ENCODE measurements at places on chromosomes 3 and 15. TPM values are rescaled to one million over a fixed set of nuclear protein-coding genes. Genes with fewer than 3 reads are reported as not detected.

The TGM5 gene
- not detected for total RNA-seq

DNA sequence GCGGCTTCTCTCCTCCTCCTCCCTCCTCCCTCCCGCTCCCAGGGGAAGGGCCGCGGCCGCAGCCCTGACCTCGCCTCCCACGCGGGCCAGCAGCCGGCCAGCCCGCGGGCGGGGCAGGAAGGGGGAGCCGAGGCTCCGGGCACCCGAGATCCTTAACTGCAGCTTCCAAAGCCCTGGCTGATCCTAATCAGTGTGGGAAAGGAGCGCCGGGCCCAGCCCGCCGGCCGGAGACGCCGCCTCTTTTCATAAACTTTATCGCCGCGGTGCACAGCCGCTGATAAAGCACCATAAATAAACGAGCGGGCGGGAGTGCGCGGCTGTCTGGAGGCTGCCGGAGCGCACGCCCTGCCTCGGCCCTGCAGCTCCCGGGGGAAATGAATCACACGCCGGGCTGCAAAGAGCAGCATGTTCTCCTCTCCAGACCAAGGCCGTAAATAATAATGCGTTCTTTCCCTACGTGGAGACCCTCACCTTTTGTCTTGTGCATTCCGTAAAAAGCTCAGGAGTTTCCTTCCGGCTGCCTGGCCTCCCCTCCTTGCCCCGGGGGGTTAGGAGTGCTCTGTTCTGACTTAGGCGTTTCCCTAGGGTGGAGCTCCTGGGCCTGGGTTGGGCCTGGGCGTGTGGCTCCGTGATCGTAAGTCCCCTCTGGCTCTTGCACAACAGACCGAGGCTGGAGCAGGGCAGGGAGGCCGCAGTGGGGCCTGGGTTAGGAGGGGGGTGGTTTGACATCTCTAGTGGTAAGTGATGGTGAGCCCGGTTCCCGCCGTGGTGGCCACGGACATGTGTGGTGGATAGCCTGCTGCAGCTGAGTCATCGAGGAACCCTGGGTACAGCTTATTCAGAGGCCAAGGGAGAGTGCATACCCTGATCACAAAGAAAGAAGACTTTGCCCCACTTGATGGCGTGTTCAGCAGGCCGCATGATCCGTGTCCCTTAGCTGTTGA lies 132.6 kb upstream of the HES1 start:
- DNase-seq: no peak
- H3K4me3 ChIP-seq: peak overlapping the region; percentile 37
- no peaks in the 10 kb centered on the region for H3K36me3 ChIP-seq
- peaks cover 24% of the 10 kb centered on the region for H3K4me1 ChIP-seq
- peaks cover 36% of the 10 kb centered on the region for H3K27me3 ChIP-seq

The SEC62 gene
- total RNA-seq: 75.4 TPM

GRCh38 chr15:68371160-68371559 lies 60.8 kb downstream of the ITGA11 start:
- no peak overlapping the region for H3K27ac ChIP-seq
- H3K4me3 ChIP-seq: no peak overlapping the region
- no peak for DNase-seq
- H3K36me3 ChIP-seq: no peaks in the 10 kb centered on the region
- no peaks in the 10 kb centered on the region for H3K4me1 ChIP-seq
- H3K27me3 ChIP-seq: peaks cover 11% of the 10 kb centered on the region

GRCh38 chr3:34207806-34208205 lies 409.4 kb downstream of the PDCD6IP start:
- H3K27me3 ChIP-seq: no peaks in the 10 kb centered on the region
- H3K4me3 ChIP-seq: no peak overlapping the region
- H3K27ac ChIP-seq: no peak overlapping the region

- no peak for DNase-seq
- H3K4me1 ChIP-seq: no peaks in the 10 kb centered on the region
- peaks cover 5% of the 10 kb centered on the region for H3K27me3 ChIP-seq
- H3K4me3 ChIP-seq: no peak overlapping the region
These were observed 115.2 kb upstream of the KCNMB2 start for GRCh38 chr3:178421069-178421468.

DNA sequence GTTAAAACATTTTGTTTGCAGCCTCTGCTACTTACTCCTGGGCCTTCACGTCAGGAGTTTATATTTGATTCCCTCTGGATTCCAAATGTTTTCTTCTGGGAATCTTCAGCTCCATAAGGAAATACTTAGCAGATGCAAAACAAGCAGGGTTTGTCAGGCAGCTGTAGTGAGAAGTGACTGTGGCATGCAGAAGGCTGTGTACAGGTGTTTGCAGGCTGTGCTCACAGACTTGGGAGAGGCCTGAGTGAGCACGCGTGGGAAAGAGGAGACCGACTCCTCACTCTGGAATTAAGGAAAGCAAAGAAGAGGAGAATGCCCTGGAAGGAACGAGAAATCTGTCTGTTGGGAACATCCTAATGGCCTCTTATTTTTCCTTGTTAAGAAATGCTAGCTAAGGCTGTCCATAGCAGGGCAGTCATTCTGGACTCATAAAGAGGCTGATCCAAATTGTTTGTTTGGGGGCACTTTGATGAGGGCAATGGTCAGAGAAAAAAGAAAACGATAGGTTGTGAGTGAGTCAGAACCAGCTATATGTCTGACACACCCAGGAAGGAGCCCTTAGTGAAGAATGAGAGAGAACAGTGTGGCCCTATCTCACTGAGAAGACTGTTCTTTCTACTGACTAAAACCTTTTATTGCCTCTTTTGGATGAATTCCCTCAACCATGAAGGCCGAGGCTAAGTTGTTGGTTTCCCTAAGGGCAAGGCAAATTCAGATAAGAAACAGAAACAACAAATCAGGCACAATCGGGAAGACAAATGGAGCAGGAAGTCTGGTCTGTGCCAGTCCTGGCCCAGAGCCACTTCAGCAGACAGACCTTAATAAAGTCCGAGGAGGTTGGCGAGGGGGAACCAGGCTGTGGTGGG lies 82.6 kb downstream of the TGFBR2 start:
- H3K4me3 ChIP-seq: peak overlapping the region; percentile 69
- H3K27me3 ChIP-seq: no peaks in the 10 kb centered on the region
- peaks cover 76% of the 10 kb centered on the region for H3K36me3 ChIP-seq
- H3K4me1 ChIP-seq: peaks cover 93% of the 10 kb centered on the region

DNA sequence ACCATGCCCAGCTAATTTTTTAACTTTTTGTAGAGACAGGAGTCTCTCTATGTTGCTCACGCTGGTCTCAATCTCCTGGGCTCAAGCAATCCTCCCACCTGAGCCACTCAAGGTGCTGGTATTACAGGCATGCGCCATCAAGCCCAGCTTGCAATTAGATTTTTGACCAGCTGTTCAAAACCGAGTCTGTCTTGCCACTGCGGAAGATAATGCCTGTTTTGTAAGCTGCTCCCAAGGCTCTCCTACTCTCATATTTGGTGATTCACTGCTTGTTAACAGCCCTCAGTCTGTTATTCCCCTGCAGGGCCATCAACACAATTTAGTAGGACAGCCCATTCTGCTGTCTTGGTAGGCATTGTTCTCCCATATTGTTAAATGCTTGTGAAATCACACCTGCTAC lies 17.8 kb upstream of the MCCC1 start:
- DNase-seq: no peak
- H3K4me1 ChIP-seq: no peaks in the 10 kb centered on the region
- H3K27ac ChIP-seq: no peak overlapping the region
- no peaks in the 10 kb centered on the region for H3K36me3 ChIP-seq
- peaks cover 19% of the 10 kb centered on the region for H3K27me3 ChIP-seq
- H3K4me3 ChIP-seq: peak overlapping the region; percentile 77

The VIPR1 gene
- 0.69 TPM for total RNA-seq

The FAM3D gene
- not detected for total RNA-seq

GRCh38 chr15:62853841-62854225 lies 188.7 kb upstream of the TPM1 start:
- H3K36me3 ChIP-seq: no peaks in the 10 kb centered on the region
- peaks cover 3% of the 10 kb centered on the region for H3K27me3 ChIP-seq

DNA sequence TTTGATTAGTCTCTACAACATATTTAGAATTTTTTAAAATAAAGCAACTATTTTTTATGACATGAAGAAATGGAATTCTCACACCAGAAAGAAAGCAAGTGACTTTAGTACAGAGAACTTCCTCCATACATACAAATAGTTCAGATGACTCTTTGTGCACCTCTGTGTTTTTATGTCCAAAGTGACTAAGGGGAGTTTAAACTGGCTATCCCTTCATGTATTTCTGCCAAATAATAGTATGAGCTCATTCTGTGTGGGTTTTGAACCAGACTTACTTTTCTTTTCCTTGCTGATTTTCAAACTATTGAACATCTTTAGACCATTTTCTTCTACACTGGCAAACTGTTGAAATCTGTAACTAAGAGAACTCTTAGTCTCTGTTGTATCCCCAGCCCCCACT lies 196.3 kb downstream of the EPHA3 start:
- H3K4me3 ChIP-seq: no peak overlapping the region
- H3K27ac ChIP-seq: no peak overlapping the region
- H3K36me3 ChIP-seq: no peaks in the 10 kb centered on the region
- no peaks in the 10 kb centered on the region for H3K27me3 ChIP-seq

DNA sequence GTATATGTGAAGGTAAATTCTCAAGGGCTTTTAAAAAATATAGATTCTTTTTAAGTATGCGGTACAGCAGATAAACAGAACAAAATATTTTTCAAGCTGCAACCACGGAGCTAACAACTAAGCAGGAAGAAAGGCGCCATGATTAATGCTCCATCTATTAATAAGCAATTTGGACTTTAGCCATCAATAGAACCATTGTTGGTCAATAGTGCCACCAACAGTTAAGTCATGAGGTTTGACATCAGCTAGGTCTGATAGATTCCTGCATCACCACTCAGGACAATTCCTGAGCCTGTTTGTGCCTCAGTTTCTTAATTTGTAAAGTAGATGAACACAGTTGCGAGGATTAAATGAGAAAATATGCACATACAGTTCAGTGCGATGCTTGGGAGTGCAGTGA lies 65.1 kb upstream of the FAM3D start:
- H3K27ac ChIP-seq: no peak overlapping the region
- H3K36me3 ChIP-seq: no peaks in the 10 kb centered on the region
- H3K27me3 ChIP-seq: peaks cover 5% of the 10 kb centered on the region
- no peak overlapping the region for H3K4me3 ChIP-seq

GRCh38 chr15:59571606-59572005 lies 40.0 kb upstream of the GCNT3 start:
- H3K4me3 ChIP-seq: no peak overlapping the region
- H3K27me3 ChIP-seq: peaks cover 7% of the 10 kb centered on the region
- no peak for DNase-seq
- H3K4me1 ChIP-seq: no peaks in the 10 kb centered on the region

The ACOX2 gene
- not detected for total RNA-seq

- no peak for DNase-seq
- peak overlapping the region; percentile 38 for H3K4me3 ChIP-seq
- H3K27me3 ChIP-seq: no peaks in the 10 kb centered on the region
- peaks cover 61% of the 10 kb centered on the region for H3K4me1 ChIP-seq
- H3K27ac ChIP-seq: peak overlapping the region; percentile 85
These were observed 24.3 kb downstream of the ARHGAP11B start for GRCh38 chr15:30650012-30650929.

The CIB1 gene
- total RNA-seq: 144 TPM

The GCSAM gene
- total RNA-seq: 3.5 TPM

The GOLGA8S gene
- 0.08 TPM for total RNA-seq

- peaks cover 14% of the 10 kb centered on the region for H3K27me3 ChIP-seq
- H3K27ac ChIP-seq: no peak overlapping the region
- DNase-seq: no peak
- no peak overlapping the region for H3K4me3 ChIP-seq
- H3K4me1 ChIP-seq: no peaks in the 10 kb centered on the region
These were observed 11.4 kb upstream of the FETUB start for GRCh38 chr3:186628756-186629155.

The EEF1AKMT4 gene
- total RNA-seq: 15.2 TPM

DNA sequence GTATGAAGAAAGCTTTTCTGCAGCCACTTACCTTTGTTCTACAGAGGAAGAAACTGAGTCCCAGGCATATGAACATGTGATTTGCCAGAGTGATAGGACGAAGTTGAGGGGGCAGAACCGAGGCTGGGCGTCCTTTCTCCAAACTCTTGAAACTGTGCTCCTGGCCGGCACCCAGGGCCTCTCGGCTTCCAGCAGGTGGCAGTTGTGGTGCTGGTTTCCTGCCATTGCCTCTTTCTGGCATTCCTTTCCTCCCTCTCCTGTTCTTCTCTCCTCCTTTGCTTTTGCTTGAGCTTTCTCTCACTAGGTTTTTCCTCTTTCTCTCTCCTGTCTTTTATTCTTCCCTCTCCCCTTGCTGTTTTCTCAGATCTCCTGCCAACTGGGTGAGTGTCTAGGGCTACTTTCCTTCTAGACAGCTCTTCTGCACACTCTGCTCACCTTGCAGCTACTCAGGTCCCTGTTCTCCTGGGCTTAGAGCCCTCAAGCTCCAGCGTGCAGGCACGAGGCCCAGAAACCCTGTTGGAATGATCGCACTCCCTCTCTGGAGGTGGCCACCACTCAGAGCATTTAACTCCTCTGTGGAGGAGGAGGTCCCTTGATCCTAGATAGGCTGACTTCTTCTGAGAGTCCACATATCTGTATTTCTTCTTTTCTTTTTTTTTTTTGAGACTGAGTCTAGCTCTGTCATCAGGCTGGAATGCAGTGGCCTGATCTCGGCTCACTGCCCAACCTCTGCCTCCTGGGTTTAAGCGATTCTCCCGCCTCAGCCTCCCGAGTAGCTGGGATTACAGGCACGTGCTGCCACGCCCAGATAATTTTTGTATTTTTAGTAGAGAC lies 26.2 kb downstream of the TRAK1 start:
- H3K4me3 ChIP-seq: no peak overlapping the region
- H3K36me3 ChIP-seq: no peaks in the 10 kb centered on the region
- no peak for DNase-seq

The ATP13A5 gene
- total RNA-seq: not detected

DNA sequence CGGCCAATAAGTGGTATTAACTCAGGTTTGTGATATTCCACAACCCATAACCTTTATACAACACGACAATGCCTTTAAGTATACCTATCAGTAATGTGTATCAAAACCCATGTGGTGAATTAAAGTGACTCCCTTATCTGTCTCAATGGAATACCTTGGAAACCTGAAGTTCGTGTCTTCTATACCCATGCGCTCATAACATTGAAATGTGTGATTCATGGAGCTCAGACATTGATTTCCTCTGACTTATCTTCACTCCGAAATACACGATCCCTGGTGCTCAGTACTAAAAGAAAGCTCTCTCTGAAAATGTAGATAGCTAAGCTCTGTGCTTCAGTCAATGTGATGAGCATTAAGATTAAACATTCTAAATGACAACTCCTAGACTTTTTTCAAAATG lies 140.3 kb downstream of the TBC1D5 start:
- peaks cover 6% of the 10 kb centered on the region for H3K4me1 ChIP-seq
- H3K27me3 ChIP-seq: no peaks in the 10 kb centered on the region
- H3K36me3 ChIP-seq: peaks cover 4% of the 10 kb centered on the region
- no peak for DNase-seq
- no peak overlapping the region for H3K4me3 ChIP-seq

- H3K27ac ChIP-seq: no peak overlapping the region
- no peaks in the 10 kb centered on the region for H3K36me3 ChIP-seq
- no peak overlapping the region for H3K4me3 ChIP-seq
- H3K4me1 ChIP-seq: no peaks in the 10 kb centered on the region
- H3K27me3 ChIP-seq: peaks cover 17% of the 10 kb centered on the region
These were observed 34.6 kb upstream of the CCDC66 start for GRCh38 chr3:56522374-56522773.

DNA sequence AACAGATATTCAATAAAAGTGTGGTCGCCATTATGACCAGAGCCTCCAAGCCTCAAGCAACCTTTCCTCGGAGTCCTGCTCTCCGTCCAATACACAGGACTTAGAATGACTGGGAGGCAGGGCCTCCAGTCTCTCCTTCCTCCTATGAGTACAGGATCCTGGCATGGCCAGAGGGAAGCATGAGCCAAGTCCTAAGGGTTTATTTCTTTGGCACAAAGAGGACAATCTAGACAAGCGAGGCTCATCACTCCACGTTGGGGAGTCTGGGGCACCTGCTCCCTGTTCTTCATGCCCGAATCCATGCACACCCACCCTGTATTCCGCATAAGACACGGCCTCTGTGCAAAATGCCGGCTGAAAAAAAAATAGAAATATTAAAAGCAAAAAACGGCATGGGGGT lies 6.8 kb downstream of the PRRT3 start:
- H3K27me3 ChIP-seq: no peaks in the 10 kb centered on the region
- H3K36me3 ChIP-seq: peaks cover 13% of the 10 kb centered on the region
- peak overlapping the region; percentile 48 for H3K4me3 ChIP-seq
- DNase-seq: no peak
- peaks cover 8% of the 10 kb centered on the region for H3K4me1 ChIP-seq
